Right ventricle myocardium inferior (tissue), 1 donor: ENCODE measurements at places on chromosomes 4 and X. TPM values are rescaled to one million over a fixed set of nuclear protein-coding genes. Genes with fewer than 3 reads are reported as not detected.

- no peak for DNase-seq
Measured at GRCh38 chr4:169369634-169370033, 98.9 kb upstream of the SH3RF1 start.

NPY2R gene
- not detected for total RNA-seq

DNA sequence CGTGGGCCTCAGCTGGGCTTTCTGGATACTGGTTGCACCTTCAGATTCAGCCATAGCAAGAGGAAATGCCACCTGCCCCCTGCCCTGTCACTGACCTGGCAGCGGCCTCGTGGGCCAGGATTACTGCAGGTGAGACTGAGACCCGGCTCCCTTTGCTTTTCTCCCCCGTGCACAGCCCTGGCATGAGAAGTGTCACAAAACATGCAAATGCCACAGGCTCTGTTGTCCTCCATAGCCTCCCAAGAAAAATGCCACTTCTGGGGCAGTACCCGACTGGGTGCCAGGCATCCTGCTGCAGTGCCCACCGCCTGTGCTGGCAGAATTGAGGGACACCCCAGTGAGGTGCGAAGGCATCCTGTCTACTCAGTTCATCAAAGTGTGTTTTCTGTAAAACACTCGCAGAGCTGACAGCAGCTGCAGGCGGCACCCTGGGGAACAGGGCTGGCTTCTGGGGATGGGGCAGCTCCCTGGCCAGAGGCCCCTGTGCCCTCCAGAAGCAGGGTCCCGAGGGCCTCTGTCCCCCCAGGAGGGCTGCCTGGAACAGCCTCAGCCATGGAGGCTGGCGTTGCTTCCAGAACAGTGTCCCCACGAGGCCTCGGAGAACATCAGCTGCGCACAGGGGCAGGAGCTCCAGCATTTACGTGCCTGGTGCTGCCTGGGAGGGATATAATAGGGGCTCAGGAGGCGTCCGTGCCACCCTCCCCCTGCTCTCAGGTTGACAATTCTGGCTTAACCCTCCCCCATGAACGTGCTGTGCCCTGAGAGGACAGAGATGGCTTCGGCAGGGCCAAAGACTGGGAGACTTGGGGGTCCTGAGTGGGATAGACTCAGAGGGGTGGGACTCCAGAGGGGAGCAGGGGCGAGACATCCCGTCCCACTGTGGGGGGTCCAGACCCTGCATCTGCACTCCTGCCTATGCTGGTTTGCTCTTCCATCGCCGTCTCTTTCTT lies 99.5 kb upstream of the NKX1-1 start:
- DNase-seq = peak; percentile 58

GRCh38 chr4:55729351-55730279 lies 90.0 kb upstream of the EXOC1L start:
- DNase-seq = no peak

DNA sequence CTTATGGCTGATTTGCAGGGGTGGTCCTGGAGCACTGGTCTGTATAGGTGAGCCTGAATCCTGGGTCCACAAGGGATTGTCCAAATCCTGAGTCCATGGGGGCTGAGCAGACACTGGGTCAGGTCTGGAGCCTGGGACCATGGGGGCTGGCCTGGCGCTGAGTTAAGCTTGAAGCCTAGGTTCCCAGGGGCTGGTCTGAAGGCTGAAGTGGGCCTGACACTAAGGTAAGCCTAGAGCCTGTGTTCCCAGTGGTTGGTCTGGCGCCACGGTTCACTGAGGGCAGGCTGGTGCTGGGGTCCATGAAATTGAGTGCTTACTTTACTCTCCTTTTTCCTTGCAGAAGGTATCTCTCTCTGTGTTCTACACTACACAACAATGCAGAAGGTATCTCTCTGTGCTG lies 155.8 kb downstream of the RBM46 start:
- DNase-seq = no peak

DNA sequence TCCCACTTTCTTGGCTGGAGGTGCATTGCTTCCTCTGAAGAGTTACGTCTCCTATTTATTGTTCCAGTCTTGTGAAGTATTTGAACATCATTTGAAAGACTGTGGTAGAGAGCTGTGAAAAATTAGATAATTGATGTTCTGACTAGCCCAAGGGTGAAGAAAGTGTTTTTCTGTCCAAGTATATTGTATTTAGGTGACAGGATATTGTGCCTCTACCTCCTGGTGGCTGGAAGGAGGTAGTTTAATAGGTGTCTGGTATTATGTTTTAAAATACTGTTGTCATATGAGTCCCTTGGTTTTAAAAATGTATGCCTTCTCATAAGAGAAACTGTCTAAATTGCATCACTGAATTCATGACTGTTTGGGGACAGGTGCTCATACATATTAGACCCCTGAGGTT lies 226.0 kb downstream of the SPRY1 start:
- DNase-seq = no peak

DNA sequence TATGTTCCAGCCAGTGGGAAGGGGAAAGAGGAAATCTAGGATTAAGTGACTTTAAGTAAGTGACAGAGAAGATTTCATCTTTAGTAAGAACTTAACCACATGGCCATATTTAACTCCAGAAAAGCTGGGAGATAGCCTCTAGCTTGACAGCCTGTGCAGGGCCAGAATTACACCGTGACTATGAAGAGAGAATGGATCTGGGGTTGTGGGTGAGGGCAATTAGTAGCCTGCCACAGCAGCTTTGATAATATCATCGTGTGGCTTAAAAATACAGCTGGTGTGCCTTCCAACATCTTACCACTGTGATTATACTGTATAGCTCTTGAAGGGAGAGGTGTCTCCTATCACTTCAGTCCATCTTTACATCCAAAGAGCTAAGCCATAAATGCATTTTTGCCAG lies 57.6 kb upstream of the TBC1D9 start:
- no peak for DNase-seq

COPS4 gene
- 50.4 TPM for total RNA-seq

DNA sequence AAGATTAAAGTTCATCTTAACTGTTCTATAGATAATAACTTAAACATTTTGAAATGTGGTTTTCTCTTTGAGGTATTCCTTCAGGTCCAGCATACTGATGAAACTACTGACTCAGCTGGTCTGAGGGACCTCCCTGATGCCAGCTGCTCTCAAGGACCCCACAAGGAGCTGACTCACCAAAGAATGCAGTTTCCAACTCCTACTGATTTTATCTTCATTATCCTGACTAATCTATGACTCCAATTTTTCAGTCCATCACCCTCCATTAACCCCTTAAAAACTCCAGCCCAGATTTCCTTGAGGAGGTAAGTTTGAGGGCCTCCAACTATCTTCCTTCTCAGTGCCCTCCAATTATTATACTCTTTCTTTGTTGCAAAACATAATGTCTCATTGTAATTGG lies 1.4 kb upstream of the UGT2B4 start:
- DNase-seq = no peak

DNA sequence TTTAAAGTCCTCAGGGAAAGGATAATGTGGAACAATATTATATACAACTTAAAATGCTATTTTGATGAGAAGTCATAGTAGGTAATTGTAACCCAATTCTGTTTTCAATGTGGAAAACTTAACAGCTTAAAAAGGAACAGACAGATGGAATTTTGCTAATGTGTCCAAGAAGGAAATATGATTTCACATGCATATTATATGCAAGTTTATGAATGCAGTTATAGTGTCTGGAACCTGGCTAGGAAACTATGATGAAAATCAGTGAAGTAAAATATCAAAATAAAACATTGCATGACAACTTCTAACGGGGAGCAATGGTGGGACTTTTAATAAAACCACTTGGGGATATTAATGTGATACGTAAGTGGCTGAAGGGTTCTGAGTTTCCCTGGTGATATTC lies 152.6 kb upstream of the HAND2 start:
- no peak for DNase-seq

DNA sequence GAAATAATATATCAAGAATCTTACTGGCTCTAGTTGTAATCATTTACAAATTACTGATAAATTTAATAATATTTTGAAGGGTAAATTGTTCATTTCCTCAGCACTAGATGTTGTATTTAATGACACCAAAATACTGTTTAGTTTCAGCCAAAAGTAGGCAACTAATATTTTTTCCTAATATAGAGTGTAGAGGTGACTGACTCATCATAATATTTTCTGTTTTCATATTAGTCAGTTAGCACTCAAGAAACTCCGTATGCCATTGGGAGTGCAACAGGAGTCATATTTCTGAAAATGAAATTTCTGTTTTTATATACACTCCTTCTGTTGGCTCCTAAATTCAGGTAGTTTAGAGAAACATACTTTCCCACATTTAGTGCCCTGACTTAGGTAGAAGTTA lies 36.6 kb upstream of the PTPN13 start:
- DNase-seq = no peak

CTAG2 gene
- not detected for total RNA-seq
